ENCODE measurements at places on chromosomes 4 and X.

DNA sequence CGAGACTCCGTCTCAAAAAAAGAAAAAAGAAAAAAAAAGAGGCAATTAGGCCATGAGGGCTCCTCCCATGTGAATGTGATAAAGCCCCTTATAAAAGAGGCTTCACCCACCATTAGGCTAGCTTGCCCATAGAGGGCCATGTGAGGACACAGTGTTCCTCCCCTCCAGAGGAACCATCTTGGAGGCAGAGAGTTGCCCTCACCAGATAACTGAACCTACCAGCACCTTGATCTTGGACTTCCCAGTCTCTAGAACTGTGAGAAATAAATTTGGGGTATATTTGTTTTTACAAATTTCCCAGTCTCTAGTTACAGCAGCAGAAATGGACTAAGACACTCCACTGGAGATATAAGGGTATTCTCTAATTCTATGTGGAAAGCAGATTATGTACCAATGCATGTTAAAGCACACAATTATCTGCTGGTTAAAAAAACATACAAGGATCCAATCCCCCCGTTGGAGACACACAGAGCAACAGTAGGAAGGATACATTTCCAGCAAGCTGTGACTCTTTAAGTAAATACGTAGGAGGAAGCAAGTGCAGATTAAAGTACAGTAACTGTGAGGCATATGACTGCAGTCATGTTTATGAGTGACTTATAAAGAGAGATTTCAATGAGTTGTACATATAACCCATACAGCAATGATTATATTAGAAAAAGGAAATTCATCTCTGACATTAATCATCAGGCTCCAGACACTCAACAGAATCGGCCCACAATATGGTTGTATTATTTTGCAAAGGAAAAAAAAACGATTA is 21.4 kb downstream of the SH3RF1 start:
- DNase-seq: no peak

- no peak for DNase-seq
Measured at GRCh38 chrX:137916090-137916746, 350.3 kb downstream of the ZIC3 start.

GRCh38 chr4:146255463-146255862 is 41.1 kb downstream of the REELD1 start:
- DNase-seq: no peak

DNA sequence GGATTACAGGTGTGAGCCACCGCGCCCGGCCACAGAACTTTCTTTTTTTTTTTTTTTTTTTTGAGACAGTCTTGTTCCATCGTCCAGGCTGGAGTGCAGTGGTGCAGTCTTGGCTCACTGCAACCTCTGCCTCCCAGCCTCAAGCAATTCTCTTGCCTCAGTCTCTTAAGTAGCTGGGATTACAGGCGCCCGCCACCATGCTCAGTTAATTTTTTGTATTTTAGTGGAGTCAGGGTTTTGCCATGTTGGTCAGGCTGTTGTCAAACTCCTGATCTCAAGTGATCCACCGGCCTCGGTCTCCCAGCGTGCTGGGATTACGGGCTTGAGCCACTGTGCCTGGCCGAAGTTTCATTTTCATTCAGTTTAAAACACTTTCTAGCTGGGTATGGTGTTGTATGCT is 16.4 kb downstream of the FAM193A start:
- DNase-seq: no peak

DNA sequence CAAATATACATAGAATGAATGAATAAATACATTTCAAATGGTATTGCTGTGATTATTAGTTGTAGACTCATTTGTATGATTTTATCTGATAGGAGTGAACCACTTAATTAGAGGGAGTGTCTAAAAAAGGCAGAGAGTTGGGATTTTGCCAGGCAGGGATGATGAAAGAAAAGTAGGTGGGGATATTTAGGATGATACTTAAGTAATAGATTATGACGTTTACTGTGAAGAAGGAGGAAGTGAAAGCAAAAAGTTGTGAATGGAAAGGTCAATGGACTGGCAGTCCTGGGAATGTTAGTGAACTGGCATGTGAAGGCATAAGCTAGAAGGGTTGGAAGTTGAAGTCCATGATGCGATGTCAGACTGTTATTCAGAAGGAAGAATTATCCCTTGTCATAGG is 917.1 kb downstream of the RAPGEF2 start:
- DNase-seq: no peak

GRCh38 chr4:42216664-42217063 is 64.2 kb upstream of the BEND4 start:
- DNase-seq: no peak

GRCh38 chr4:108561116-108561515 is 59.3 kb upstream of the RPL34 start:
- no peak for DNase-seq

DNA sequence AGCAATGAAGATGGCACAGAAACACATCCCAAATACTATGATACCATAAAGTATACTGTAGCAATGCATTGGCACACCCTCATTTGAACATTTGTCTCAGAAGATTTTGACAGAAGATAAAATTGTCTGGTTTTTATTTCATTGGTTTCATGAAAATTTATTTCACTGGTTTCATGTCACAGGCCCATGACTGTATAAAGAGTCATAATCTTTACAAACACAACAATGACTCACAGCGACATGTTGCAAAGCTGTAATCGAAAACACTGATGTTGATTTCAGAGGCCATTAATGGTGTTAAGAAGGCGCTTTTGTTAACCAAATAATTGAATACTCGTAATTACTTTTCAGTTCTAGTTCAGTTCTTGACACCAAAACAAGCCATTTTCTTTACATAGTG is 8.1 kb upstream of the DTHD1 start:
- DNase-seq: no peak

DNA sequence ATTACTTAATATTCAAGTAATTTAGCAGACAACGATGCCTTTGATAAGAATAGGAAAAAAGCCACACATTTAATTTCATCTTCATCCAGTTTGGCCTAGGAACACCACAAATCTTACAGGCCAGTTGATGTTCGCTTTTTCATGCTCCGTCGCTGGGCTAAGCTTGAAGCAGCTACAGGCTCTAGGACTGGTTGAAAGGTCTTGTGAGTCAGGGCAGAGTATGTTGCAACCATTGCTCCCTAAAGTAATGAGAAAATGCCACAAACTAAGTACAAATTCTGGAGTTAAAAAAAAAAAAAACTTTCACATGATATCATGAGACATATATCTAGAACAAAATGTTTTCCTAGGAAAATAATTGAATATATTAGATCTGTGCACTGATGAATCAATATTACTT is 123.8 kb downstream of the RPS6KA6 start:
- no peak for DNase-seq

GRCh38 chr4:137082061-137082460 is 450.2 kb downstream of the PCDH18 start:
- DNase-seq: no peak

- no peak for DNase-seq
Measured at GRCh38 chr4:139279760-139280620, at the start of gene MGARP. Gene MGARP, minus strand, starts transcription at chr4:139280225. Its CDS starts 67 bp downstream, at chr4:139280158.

DNA sequence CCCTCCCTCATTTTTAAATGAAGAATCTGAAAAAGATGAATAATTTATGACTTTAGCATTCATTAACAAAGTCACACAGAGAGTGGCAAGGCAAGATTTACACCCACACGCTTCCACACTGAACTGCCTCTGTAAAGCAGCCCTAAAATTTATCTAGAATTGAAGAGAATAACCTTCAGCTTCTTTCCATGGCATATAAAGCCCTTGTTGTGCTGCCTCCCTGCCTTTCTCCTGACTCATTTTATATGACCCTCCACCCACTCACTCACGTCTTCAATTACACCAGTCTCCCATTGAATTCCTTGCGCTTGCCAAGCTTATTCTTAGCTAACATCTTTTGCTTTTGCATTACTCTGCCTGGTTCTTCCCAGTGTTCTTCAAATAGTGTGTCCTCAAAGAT is 2649.3 kb downstream of the PCDH7 start:
- no peak for DNase-seq

- DNase-seq: no peak
Measured at GRCh38 chrX:1322393-1322792, 14.2 kb upstream of the IL3RA start.

- DNase-seq: no peak
Measured at GRCh38 chr4:76995776-76996175, 46.2 kb downstream of the SEPTIN11 start.

GRCh38 chr4:25860586-25861279 is 2.1 kb downstream of the SEL1L3 start:
- DNase-seq: no peak

DNA sequence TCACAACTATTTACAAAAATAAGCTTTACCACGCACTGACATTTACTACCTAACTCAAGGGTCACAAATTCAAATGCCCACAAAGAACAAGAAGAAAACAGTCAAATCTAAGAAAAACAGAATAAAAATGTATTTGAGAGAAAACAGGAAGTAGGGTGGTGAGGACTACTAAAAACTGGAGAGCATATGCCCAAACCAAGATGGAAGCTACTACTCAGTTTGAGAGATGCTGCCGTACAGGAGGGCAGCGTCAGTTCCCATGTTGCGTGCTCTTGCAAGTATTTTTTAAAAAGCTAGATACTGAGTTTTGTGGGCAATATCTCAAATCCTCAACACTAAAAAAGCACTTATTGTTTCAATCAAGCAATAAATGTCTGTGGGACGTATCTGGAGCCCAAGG is 16.2 kb downstream of the HNRNPD start:
- no peak for DNase-seq

DNA sequence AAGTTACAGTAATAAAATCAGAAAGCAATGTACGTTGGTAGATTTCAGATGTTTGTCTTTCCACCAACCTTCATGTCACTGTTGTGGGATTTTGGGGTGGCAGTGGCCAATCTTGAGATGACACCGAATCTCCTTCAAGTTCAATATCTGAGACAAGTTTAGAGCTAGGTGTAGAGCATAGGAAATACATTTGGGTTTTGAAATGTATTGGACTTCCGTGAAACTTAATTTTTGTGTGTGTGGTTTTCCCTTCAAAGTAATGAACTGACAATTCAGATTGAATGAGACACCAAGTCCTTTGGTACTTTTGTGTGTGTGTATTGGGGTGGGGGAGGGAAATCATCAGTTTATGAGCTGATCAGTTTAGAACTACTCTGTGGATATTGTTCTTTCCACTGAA is 1.8 kb downstream of the WDR44 start:
- DNase-seq: no peak

- no peak for DNase-seq
Measured at GRCh38 chrX:129831091-129831885, 12.4 kb downstream of the ZDHHC9 start.

- no peak for DNase-seq
Measured at GRCh38 chr4:189022440-189023035, 883.3 kb downstream of the TRIML1 start.

DNA sequence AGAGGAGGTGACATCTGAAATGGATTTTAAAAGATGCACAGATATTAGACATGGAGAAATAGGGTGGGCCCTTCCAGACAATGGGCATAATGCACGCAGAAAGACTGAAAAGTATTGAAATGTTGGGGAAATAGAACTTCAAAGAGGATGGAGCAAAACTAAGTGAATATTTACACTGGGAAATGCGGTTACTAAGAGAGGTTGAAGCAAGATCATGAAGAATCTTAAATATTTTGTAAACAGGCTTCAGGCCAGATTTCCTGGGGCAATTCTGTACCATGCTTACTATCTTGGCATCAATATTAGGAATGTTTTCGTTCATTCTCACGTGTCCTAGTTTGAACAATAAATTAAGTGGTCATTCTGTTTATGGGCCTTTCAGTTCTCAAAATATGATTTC is 216.3 kb downstream of the ADAMTS3 start:
- DNase-seq: no peak

DNA sequence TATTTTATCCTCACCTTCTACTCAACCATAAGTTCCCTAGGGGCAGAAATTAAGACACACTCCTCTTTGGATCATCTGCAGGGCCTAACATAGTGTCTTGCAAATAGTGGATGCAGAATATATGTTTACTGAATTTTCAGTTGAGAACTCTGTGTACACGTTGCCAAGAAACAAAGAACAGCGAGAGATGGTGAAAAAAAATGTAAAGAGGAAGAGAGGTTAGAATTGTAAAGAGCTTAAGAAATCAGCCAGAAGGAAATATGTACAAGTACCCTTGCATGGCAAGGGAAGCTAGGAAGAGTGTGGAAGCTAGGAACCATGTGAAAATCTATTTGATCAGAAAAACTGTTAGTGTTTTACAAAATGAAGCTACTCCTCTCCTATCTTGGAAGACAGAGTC is 431.0 kb downstream of the SMARCA1 start:
- DNase-seq: no peak

GRCh38 chrX:133745349-133745748 is 240.0 kb downstream of the GPC3 start:
- no peak for DNase-seq

DNA sequence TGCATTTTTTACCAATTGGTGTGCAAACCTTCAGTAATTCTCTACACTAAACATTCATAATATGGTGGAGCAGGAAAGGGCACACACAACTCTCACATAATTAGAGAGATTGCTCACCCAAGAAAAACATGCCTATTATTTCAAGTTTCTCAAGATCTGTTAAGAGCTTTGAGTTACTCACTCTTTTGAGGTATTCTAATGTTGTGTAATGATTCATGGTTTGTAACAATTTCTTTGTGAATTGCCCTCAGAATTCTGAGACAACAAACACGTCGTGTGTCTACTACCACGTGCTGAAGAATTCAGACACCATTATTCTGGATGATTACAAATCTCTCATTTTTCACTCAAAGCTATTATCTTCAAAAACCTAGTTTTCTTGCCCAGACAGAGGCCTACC is 82.8 kb downstream of the PDGFC start:
- DNase-seq: no peak

DNA sequence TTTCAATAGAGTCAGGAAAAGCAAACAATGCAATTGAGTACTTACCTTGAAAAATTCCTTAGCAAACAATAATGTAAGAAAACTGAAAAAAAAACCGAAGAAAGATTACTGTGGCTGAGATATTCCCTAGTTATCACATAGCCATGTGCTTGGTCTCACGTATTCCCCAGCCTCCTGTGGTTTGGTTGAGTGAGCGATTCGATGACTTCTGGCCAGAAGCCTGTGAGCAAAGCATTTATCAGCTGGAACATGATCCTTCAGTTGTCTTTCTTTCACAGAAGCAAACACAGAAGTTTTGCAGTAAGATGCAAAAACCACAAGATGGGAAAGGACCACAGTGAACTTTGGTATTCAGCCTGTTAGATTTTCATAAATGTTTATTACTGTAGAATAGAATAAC is 1754.3 kb upstream of the AGA start:
- DNase-seq: no peak

DNA sequence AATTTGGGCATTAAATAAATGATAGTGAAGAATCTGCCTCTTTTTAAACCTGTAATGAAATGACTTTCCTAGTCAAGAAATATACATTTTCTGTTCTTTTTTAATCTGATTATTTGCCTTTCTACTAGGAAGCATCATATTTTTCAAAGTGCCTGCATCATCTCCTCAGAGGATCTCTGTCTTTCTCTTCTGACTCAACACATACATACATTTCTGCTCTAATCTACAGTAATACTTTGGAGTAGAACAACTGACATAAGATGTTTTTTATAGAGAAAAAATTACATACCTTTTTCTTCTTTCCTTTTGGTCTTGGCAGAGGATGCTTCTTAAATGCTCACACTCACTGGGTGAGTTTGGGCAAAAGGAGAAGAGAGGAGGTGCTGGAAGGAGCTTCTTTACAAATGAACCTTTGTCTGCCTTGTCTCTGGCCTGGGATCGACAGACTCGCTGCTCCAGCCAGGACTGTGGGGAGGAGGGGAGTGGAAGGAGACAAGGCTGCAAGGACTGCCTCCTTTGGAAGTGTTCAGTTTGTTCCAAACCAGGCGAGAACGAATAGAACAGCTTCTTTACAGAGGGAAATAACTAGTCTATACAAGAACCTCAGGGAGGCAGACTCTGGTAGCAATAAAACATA is at the start of gene SCRG1:
Gene SCRG1, minus strand, starts transcription at position 338 of the 637 bp plus-strand sequence. CDS start 7,702 bp downstream, outside the sequence.
- no peak for DNase-seq

Data from stimulated activated CD8-positive, alpha-beta memory T cell treated with anti-CD3 and anti-CD28 coated beads, Interleukin-15, amount 100 ng/mL, for 1 hour (primary cell).